ENCODE measurements at places on chromosomes 3 and 15. TPM values are rescaled to one million over a fixed set of nuclear protein-coding genes. Genes with fewer than 3 reads are reported as not detected.
A peak's percentile ranks its signal among the peaks of the same experiment; 100 is the strongest.

Gene ANKUB1
- total RNA-seq = not detected

Gene PLCL2
- 12.3 TPM for total RNA-seq

Gene ZNF774
- 13.9 TPM for total RNA-seq

Gene ITPR1
- 7.0 TPM for total RNA-seq

Gene FOXL2
- 0.07 TPM for total RNA-seq

Gene GRM2
- 0.12 TPM for total RNA-seq

DNA sequence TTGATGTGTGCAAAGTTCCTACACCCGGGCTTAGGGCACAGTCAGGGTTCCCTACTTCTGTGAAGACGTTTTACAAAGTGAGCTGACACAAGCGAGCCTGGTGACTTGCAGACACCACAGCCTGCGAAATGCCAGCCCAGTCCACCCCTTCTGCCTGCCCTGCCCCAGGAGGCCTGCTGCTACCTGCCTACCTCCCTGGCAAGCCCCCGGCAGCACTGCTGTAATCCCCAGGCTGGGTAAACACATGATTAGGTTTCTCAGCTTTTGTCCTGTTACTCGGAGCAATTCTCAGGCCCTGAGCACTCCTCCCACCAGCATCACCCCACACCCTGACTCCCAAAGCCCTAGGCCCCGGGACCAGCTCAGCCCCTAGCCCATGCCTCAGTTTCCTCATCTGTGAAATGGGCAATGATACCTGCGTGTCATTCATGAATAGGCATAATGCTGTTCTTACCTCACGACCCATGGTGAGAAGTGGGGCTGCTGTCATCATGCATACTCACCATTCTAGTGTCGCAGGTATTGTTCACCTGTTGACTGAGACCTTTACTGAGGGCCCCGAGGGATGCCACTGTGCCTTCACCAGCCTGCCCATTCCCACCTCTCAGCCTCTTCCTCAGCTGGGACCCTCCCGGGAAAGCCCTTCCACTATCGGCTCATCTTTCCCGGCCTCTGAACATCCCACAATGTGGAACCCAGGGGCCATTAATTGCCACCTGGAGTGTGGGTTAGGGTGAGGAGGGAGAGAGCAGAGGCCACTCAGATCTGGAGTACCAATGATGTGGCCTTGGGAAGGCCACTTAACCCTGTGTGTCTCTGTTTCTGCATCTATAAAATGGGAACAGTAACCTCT lies 31.5 kb upstream of the SLC6A6 start:
- DNase-seq = no peak
- no peaks in the 10 kb centered on the region for H3K36me3 ChIP-seq
- H3K4me1 ChIP-seq = peaks cover 14% of the 10 kb centered on the region
- no peak overlapping the region for H3K27ac ChIP-seq
- no peaks in the 10 kb centered on the region for H3K27me3 ChIP-seq

GRCh38 chr15:58839485-58839884 lies 68.4 kb downstream of the MINDY2 start:
- no peaks in the 10 kb centered on the region for H3K36me3 ChIP-seq
- H3K27me3 ChIP-seq = no peaks in the 10 kb centered on the region
- no peak overlapping the region for H3K27ac ChIP-seq

DNA sequence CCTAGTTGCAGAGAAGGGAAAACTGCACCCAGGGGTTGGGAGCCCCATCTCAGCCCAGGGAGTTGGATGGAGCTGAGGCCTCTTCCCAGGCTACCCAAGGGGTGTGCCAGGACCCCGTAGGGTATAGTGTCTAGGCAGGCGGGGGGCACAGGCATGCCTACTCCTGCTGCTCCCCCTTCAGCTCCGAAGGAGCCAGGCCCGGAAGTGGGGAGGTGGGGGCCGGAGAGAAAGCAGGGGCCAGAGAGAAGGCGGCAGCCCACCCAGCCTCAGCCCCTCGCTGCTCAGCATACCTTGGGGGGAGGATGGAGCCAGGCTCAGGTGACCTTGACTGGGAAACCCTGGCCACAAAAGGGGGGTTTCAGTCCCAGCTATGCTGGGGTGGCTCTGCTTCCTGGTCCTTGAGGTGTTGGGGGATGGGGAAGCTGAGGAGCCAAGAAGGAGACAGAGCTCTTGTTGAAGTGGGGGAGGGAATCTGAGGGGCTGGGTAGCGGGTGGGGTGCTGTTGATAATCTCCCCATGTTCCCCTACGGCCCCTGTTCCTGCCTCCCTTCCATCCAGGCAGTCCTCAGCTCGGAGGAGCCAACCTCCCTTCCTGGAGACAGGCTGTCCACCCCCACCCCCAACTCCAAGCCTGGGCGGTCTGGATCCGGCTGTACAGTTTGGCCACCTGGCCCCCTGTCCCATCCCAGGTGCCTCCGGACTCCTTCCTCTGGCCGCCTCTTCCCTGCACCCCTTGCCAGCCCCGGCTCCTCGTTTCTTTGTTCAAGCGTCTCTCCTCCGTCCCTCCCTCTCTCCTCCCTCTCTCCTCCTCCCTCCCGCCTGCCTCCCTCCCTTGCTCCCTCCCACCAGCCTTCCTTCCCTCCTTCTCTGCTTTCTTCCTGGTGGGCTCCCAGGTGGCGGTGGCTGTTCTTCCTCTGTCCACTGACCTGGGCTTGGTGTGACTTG lies 1.7 kb downstream of the SEMA3F start:
- no peaks in the 10 kb centered on the region for H3K36me3 ChIP-seq
- H3K4me3 ChIP-seq = peak overlapping the region; percentile 50
- peak; percentile 85 for DNase-seq
- no peaks in the 10 kb centered on the region for H3K27me3 ChIP-seq

DNA sequence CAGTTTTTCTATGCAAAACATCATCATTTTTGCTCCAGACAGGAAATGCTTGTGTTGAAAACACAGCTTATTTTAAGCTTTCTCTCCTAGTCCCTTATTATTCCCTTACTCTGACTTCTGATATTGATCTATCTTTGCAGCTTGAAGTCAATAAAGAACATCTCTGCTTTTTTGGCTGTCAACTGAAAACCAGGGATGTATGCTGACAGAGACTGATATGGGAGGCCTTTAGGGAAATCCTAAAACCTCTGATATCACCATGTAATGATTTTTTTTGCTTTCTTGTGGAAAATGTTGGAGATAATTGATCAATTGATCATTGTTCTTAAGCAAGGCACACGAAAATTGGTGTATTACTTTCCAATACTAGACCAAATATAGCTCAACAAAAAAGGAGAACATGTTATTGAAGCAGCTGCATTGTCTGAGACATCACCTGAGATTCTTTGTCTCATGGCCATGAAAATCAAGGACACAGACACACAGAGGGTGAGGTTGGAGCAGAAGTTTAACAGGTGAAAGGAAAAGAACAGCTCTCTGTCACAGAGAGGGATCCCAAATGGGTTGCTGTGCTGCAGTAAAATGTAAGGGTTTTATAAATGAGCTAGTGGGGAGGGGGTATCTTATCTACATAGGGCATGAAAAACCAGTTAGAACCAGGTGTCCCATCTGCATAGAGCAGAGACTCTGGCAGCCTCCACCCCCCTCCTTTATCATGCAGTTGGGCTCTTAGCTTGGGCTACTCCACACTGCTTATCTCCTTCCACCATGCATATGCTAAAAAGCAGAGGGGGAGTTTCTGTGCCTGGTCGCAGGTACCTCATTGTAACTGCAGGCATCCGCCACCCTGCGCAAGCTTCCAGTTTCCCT lies 17.0 kb upstream of the SENP7 start:
- no peak for DNase-seq
- H3K27me3 ChIP-seq = no peaks in the 10 kb centered on the region
- H3K36me3 ChIP-seq = no peaks in the 10 kb centered on the region
- no peaks in the 10 kb centered on the region for H3K4me1 ChIP-seq

- peak; percentile 44 for DNase-seq
- H3K4me1 ChIP-seq = no peaks in the 10 kb centered on the region
- H3K36me3 ChIP-seq = no peaks in the 10 kb centered on the region
- no peak overlapping the region for H3K4me3 ChIP-seq
These were observed 18.0 kb upstream of the RYR3 start for GRCh38 chr15:33292717-33293307.

- H3K36me3 ChIP-seq = no peaks in the 10 kb centered on the region
- no peak overlapping the region for H3K27ac ChIP-seq
- no peak for DNase-seq
- H3K4me1 ChIP-seq = no peaks in the 10 kb centered on the region
These were observed 69.9 kb downstream of the DENND4A start for GRCh38 chr15:65722191-65722590.

DNA sequence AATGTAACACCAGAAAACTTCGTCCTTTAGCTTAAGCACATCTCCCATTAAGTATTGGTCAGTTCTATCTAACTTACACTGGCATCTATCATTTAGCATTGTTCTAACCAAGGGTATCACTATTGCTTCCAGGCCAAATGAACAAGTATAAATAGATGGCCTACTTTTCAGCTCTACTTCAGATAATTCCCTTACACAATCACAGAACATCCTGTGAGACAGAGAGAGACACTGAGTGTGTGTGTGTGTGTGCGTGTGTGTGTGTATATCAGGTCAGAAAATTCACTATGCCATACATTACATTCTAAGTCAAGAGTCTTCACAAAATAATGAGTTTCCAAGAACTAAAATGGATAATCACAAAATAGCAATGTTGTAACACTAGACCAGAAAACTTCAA lies 39.1 kb downstream of the SCAPER start:
- H3K27me3 ChIP-seq = no peaks in the 10 kb centered on the region
- H3K27ac ChIP-seq = no peak overlapping the region
- H3K4me1 ChIP-seq = no peaks in the 10 kb centered on the region
- H3K36me3 ChIP-seq = no peaks in the 10 kb centered on the region

DNA sequence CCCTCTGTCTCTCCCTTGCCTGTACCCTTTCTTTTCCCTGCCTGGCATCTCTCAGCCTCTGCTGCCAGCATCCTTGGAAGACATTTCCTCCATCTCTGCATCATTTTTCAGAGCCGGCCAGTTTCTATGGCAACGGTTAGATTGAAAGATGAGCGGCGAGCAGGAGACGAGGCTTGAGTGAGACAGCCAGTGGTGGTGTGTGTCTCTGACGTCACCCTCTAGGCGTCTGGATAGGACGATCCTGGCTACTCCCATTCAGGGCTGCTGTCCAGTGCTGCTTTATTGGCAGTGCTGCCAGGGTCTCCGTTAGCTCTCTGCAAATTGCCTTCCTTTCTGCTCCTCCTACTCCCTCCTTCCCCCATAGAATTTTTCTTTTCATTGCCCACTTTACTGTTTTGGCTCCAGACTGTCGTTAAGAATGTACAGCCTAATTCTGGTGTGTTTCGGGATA lies 57.9 kb downstream of the TRAK1 start:
- H3K4me1 ChIP-seq = peaks cover 10% of the 10 kb centered on the region
- H3K4me3 ChIP-seq = no peak overlapping the region
- no peaks in the 10 kb centered on the region for H3K36me3 ChIP-seq

GRCh38 chr15:98743177-98743576 lies 94.8 kb downstream of the IGF1R start:
- H3K36me3 ChIP-seq = no peaks in the 10 kb centered on the region
- DNase-seq = no peak
- H3K27ac ChIP-seq = no peak overlapping the region
- no peak overlapping the region for H3K4me3 ChIP-seq
- H3K4me1 ChIP-seq = peaks cover 12% of the 10 kb centered on the region
- no peaks in the 10 kb centered on the region for H3K27me3 ChIP-seq

DNA sequence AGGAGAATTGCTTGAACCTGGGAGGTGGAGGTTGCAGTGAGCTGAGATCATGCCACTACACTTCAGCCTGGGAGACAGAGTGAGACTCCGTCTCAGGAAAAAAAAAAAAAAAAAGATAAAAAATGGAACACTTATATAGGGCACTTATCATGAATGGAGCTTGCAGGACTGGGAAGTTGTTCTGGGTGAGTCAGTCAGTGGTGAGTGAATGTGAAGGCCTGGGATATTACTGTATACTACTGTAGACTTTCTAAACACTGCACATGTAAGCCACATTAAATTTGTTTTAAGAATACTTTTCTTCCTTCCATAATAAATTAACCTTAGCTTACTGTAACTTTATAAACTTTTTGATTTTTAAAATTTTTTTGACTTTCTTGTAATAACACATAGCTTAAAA lies 59.8 kb downstream of the SFMBT1 start:
- H3K4me3 ChIP-seq = no peak overlapping the region
- H3K36me3 ChIP-seq = no peaks in the 10 kb centered on the region
- H3K27ac ChIP-seq = no peak overlapping the region
- no peaks in the 10 kb centered on the region for H3K27me3 ChIP-seq
- H3K4me1 ChIP-seq = no peaks in the 10 kb centered on the region

GRCh38 chr3:37982331-37982730 lies 8.3 kb upstream of the VILL start:
- H3K27ac ChIP-seq = no peak overlapping the region
- DNase-seq = no peak
- no peaks in the 10 kb centered on the region for H3K27me3 ChIP-seq

GRCh38 chr3:124927574-124928045 lies 6.9 kb downstream of the MUC13 start:
- H3K27me3 ChIP-seq = no peaks in the 10 kb centered on the region
- no peak overlapping the region for H3K4me3 ChIP-seq
- peak overlapping the region; percentile 0 for H3K27ac ChIP-seq

GRCh38 chr3:77682162-77682561 lies 642.3 kb downstream of the ROBO2 start:
- H3K27ac ChIP-seq = no peak overlapping the region
- no peaks in the 10 kb centered on the region for H3K36me3 ChIP-seq
- H3K27me3 ChIP-seq = no peaks in the 10 kb centered on the region
- DNase-seq = no peak

GRCh38 chr3:51709004-51709420 lies 2.1 kb downstream of the GRM2 start:
- no peaks in the 10 kb centered on the region for H3K36me3 ChIP-seq
- no peak overlapping the region for H3K27ac ChIP-seq
- no peak for DNase-seq
- no peaks in the 10 kb centered on the region for H3K27me3 ChIP-seq
- no peaks in the 10 kb centered on the region for H3K4me1 ChIP-seq

Measured in colonic mucosa (tissue), 4 donors.